Left kidney (tissue), 8 donors: ENCODE measurements at places on chromosomes 3 and 15. TPM values are rescaled to one million over a fixed set of nuclear protein-coding genes. Genes with fewer than 3 reads are reported as not detected.

Gene STRIT1
- 1.5 TPM for polyA plus RNA-seq

GRCh38 chr3:16916840-16917239 lies 32.1 kb downstream of the PLCL2 start:
- no peak for DNase-seq

Gene SOX14
- not detected for polyA plus RNA-seq

- no peak for DNase-seq
These were observed 8.2 kb upstream of the NMD3 start for GRCh38 chr3:161212906-161213305.

- DNase-seq, result no peak
These were observed 3.1 kb downstream of the NMNAT3 start for GRCh38 chr3:139674571-139675260.

- no peak for DNase-seq
These were observed 135.2 kb downstream of the TLE3 start for GRCh38 chr15:69962561-69962960.

Gene ISLR
- polyA plus RNA-seq, result 43.2 TPM

DNA sequence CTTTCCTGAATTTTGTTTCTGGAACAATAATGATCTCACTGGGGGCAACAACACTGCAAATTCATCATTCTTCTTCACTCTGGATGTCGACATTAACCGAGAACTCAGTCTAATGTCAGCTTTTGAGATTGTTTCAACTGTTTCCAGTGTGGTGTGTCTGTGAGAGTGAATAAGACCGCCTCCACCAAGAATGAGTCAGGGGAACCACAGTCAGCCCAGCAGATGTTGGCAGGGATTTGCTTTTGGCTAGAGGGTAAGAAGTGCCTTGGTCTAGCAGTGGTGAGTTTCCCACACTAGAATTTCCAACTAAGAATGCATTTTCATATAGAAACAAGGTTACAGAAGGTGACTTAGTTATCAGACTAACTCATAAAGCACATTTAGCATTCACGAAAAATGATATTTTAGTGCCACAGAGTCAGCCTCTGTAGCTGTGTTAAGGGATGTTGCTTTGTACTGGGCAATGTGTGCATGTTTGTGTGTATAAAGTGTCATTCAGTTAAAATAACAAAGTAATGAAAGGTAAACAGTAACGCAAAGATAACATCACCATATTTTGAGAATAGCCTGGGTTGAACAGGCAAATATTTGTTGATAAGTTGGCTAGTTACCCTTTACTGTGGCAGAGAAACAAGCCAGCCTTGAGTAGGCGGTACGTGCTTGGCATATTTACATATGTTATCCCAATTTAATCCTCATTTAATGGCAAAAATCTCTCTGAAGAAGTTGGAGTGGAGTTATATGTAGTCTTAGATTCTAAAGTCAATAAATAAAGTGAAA lies 33.8 kb downstream of the DRD3 start:
- no peak for DNase-seq

DNA sequence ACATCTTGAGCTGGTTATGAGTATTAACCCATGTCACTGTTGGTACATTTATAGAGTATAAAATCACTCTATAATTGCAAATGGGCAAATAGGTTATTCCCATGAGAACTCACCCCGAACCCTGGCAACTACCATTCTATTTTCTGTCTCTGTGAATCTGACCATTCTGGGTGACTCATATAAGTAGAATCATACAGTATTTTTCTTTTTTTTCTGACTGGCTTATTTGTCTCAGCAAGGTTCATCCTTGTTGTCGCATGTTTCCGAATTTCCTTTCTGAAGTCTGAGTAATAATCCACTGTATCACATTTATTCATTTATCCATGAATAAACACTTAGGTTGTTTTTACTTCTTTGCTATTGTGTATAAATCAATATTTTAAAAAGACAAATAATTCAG lies 59.9 kb upstream of the CHRM5 start:
- no peak for DNase-seq

Gene KBTBD8
- 1.4 TPM for polyA plus RNA-seq
